NCI-H1105 treated with DMSO at 0.1 percent for 48 hours (cell line): ENCODE measurements at places on chromosomes 1 and 21.
A peak's percentile ranks its signal among the peaks of the same experiment; 100 is the strongest.

DNA sequence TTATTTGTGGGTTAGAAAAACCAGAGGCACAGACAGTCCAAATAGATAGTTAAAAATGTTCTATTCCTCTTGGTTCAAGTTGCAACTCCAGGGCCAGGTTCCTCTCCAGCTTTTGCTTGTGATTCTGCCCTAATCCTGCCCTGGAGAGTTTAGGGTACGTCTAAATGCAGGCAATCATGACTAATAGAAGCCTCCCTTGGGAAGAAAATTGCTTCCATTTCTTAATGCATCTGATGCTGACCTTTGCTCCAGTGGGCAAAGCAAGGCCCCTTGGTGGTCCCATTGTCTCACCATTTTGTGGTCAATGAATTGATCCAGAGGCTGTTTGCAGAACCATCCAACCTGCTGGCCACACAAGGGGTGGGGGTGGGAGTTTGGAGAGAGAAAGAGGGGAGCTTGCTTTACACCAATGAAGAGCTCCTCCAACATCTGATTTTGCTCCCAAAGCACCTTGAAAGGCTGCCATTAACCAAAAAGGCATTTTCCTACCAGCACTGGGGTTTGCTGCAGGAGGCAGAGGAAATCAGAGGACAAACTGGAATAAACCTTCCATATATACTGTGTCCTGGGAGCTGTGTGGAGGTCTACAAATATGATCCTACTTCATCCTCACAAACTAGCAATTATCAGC is 31.3 kb downstream of the C8B start:
- DNase-seq: no peak

DNA sequence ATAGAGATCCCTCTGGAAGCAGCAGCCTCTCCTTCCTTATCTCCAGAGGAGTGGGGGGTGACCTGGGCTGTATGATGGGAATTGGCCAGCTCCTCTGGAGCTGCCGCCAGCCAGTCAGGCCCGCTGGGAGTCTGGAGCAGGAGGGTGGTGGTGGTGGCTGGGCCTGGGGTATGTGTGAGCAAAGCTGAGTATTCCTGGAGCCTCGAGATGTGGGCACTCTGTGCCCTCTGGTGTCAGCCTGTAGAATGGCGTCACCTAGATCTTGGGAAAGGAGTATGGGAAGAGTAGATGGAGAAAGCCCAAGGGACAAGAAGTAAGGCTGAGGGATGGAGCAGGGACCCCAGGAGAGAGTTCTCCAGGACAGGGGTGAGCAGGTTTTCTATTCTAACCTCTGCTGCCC is 16.0 kb downstream of the VANGL2 start:
- peak; percentile 5 for DNase-seq

GRCh38 chr1:58718435-58718834 is 18.6 kb upstream of the MYSM1 start:
- no peak for DNase-seq

GRCh38 chr1:183548116-183548515 is 42.1 kb downstream of the NCF2 start:
- peak; percentile 38 for DNase-seq

DNA sequence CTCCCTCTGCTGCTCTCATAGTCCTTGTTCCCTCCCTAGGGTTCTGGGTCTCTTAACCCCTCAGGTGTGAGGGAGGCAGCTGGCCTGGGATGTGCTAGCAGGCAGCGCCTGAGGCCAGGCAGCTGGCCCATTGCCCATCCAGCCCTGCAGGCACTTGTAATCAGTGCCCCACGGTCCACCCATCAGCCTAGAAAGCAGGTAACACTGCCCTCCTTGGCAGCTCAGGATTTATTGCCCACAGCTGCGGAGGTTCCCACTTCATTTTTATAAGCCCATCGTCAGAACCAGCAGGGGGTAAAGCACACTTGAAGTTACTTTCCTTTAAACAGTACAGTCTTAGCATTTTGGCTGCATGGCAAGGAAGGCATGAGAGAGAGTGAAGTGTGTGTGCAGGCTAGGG is 70.6 kb downstream of the TMEM53 start:
- peak; percentile 97 for DNase-seq
